ENCODE measurements at places on chromosomes 1 and 21.

GRCh38 chr1:30383221-30383711 is 340.1 kb downstream of the MATN1 start:
- no peak for DNase-seq

DNA sequence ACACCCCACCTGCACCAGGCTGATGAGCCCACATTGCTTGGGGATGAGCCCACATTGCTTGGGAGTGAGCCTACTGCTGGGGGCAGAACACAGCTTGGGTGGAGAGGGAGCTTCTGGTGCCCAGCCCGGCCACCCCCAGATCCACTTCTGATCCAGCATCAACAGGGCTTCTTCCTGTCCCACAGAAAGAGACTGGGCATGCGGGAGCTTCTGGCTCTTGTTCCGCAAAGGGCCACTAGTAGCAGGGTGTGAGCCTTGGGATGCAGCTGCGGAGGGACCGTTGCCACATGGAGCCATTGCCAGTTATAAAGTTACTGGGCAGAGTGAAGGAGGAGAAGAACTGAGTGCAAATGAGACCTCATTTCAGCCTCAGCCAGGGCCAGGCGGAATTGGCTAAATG is 36.3 kb downstream of the PKP1 start:
- no peak for DNase-seq

DNA sequence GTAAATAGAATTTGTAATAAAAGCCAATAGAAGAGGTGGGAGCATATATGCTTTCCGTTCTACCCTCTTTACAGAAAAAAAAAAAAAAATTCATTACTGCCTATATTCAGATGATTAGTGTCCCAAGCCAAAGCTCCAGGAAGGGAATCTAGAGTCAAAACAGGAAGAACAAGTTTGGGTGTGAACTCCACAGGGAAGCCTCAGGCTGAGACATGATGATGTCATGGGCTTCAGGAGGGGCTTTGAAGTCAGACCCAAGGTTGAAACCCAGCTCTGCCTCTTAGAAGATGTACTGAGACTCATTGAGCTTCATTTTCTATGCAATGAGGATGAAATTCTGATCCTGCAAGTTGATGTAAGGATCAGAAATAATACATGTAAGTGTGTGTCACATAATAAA is 250.0 kb upstream of the ADGRL2 start:
- no peak for DNase-seq

DNA sequence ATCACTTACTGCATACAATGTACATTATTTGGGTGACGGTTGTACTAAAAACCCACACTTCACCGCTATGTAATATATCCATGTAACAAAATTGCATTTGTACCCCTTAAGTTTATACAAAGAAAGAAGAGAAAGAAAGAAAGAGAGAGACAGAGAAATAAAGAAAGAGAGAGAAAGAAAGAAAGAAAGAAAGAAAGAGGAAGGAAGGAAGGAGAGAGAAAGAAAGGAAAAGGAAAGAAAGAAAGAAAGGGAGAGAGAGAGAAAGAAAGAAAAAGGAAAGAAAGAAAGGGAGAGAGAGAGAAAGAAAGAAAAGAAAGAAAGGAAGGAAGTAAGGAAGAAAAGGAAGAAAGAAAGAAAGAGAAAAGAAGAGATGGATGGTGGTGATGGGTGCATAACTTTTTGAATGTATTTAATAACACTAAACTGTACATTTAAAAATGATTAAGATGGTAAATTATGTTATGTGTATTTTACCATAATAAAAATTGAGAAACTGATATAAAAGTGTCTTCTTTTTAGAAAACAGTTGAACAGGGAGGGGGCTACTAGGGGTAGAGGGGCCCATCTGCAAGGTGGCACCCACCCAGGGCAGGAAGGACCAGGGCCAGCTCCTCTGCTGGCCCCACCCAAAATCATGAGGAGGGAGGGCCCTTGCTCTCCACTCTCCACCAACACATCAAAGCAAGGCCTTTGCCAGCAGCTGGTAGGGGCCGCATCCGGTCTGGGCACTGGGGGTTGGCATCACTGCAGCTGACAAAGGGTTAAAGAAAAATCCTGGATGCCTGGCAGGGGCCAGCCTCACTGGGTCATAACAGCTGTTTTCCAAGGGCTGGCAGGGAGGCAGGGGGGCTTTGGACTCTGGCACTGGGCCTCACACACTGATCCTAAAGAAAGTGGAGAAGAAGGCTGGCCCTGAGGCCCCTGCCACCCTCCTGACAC is 153.9 kb upstream of the EDN2 start:
- no peak for DNase-seq

- no peak for DNase-seq
Observed at GRCh38 chr1:39250460-39251240, 46.2 kb downstream of the MACF1 start.
